ENCODE measurements at places on chromosomes 3 and 15. TPM values are rescaled to one million over a fixed set of nuclear protein-coding genes. Genes with fewer than 3 reads are reported as not detected.
A peak's percentile ranks its signal among the peaks of the same experiment; 100 is the strongest.

GRCh38 chr3:183085634-183086390, 13.5 kb downstream of the MCCC1 start:
- DNase-seq = peak; percentile 51
- H3K27me3 ChIP-seq = no peaks in the 10 kb centered on the region
- peaks cover 14% of the 10 kb centered on the region for H3K36me3 ChIP-seq
- H3K27ac ChIP-seq = no peak overlapping the region

- DNase-seq = peak; percentile 93
- H3K27me3 ChIP-seq = no peaks in the 10 kb centered on the region
- H3K4me1 ChIP-seq = peaks cover 33% of the 10 kb centered on the region
- peak overlapping the region; percentile 35 for H3K27ac ChIP-seq
- no peaks in the 10 kb centered on the region for H3K36me3 ChIP-seq
These were observed 52.4 kb downstream of the SUCNR1 start for GRCh38 chr3:151925876-151926275.

- H3K36me3 ChIP-seq = no peaks in the 10 kb centered on the region
- H3K27me3 ChIP-seq = no peaks in the 10 kb centered on the region
- H3K4me1 ChIP-seq = peaks cover 18% of the 10 kb centered on the region
- no peak for DNase-seq
- H3K4me3 ChIP-seq = no peak overlapping the region
- no peak overlapping the region for H3K27ac ChIP-seq
These were observed 91.4 kb upstream of the MYZAP start for GRCh38 chr15:57500256-57500655.

DNA sequence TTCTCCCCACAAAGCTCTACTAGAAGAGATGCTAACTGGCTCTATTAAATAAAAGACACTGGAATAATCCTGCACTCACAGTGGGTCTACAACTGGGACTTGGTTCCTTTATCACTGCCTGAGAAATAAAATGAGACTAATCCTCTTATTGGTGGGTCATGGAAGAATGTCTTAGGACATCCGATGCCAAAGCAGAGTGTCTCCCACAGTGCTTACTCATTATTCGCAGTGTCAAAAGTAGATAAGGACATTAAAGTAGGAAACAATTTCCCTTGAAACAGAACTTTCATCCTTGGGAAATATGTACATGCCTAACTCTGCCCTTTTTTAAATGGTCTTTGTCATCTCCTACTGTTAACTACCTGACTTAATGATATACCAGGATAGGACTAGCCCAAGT, 71.5 kb downstream of the GSK3B start:
- DNase-seq = peak; percentile 70
- H3K4me1 ChIP-seq = no peaks in the 10 kb centered on the region
- no peak overlapping the region for H3K27ac ChIP-seq
- no peaks in the 10 kb centered on the region for H3K36me3 ChIP-seq

GRCh38 chr15:75661100-75661755, 13.5 kb downstream of the SNX33 start:
- no peak overlapping the region for H3K4me3 ChIP-seq
- H3K36me3 ChIP-seq = no peaks in the 10 kb centered on the region
- no peaks in the 10 kb centered on the region for H3K27me3 ChIP-seq
- DNase-seq = peak; percentile 91
- peak overlapping the region; percentile 96 for H3K27ac ChIP-seq
- peaks cover 29% of the 10 kb centered on the region for H3K4me1 ChIP-seq

The MCTP2 gene
- total RNA-seq = 4.5 TPM
